ENCODE measurements at places on chromosomes 4 and X. TPM values are rescaled to one million over a fixed set of nuclear protein-coding genes. Genes with fewer than 3 reads are reported as not detected.

ADGRG4 gene
- under 0.01 TPM for total RNA-seq

SAP30 gene
- 31.3 TPM for total RNA-seq

UNC5C gene
- under 0.01 TPM for total RNA-seq

CCDC110 gene
- 0.43 TPM for total RNA-seq

MXD4 gene
- 52.3 TPM for total RNA-seq

PCDH19 gene
- 1.1 TPM for total RNA-seq

CDX4 gene
- total RNA-seq, result not detected

PAGE1 gene
- not detected for total RNA-seq

CLGN gene
- 0.13 TPM for total RNA-seq

TRAM1L1 gene
- total RNA-seq, result 0.57 TPM

ARHGAP10 gene
- 32.2 TPM for total RNA-seq

ABCD1 gene
- 10.5 TPM for total RNA-seq

NDUFC1 gene
- 56.6 TPM for total RNA-seq

IL2 gene
- not detected for total RNA-seq

USP26 gene
- total RNA-seq, result not detected

FAM53A gene
- 1.3 TPM for total RNA-seq

DUSP9 gene
- total RNA-seq, result 0.29 TPM

ADGRG2 gene
- not detected for total RNA-seq

LANCL3 gene
- total RNA-seq, result 0.93 TPM

PRR27 gene
- total RNA-seq, result not detected

HMGB3 gene
- total RNA-seq, result 41.6 TPM

PUDP gene
- total RNA-seq, result 44.4 TPM

SOD3 gene
- not detected for total RNA-seq

PAK3 gene
- total RNA-seq, result 1.1 TPM

PNCK gene
- not detected for total RNA-seq

MAGEA9B gene
- not detected for total RNA-seq

MSL3 gene
- total RNA-seq, result 79.4 TPM

TMEM154 gene
- 20.7 TPM for total RNA-seq

SERTM2 gene
- not detected for total RNA-seq

GRID2 gene
- total RNA-seq, result not detected

NDP gene
- 1.2 TPM for total RNA-seq

All from thoracic aorta endothelial cell (primary cell).